SJCRH30 (cell line): ENCODE measurements at places on chromosomes 7 and 10. TPM values are rescaled to one million over a fixed set of nuclear protein-coding genes. Genes with fewer than 3 reads are reported as not detected.

GPRIN2 gene
- not detected in 2 replicates for total RNA-seq

PNLIPRP1 gene
- total RNA-seq, result not detected in 2 replicates

CDHR3 gene
- 0.91 and 1.5 TPM in 2 replicates for total RNA-seq

UPF2 gene
- total RNA-seq, result 21.8 and 22.9 TPM in 2 replicates

SUN3 gene
- not detected in 2 replicates for total RNA-seq

- DNase-seq, result peak; percentile 62
- H3K27me3 ChIP-seq, result no peaks in the 10 kb centered on the region; the same call in 1 of the 2 replicates
- no peak overlapping the region for H3K4me3 ChIP-seq
- H3K36me3 ChIP-seq, result no peaks in the 10 kb centered on the region; the same call in 1 of the 2 replicates
- peaks cover 9% of the 10 kb centered on the region for H3K4me1 ChIP-seq
These were observed 7.6 kb upstream of the GRID2IP start for GRCh38 chr7:6558837-6559236.

DNA sequence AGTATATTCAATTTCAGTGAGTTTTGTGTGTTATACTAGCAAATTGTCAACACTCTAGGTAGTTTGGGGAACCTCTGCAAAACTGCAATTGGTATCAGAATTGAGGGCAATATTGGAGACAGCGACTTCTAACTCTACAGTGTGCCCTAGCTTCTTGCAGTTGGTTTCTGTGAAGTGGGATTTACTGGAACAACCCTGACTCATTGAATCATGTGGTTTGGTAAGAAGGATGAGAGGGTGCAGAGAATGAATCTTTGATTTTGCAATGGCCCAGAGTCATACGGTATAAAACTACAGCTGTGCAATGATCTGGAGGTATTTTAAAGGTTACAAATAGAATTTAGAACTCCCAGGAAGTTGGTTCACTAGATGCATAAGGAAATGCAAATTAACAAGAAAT, 129.1 kb upstream of the PPP1R3A start:
- peak overlapping the region; percentile 51 for H3K4me3 ChIP-seq
- no peaks in the 10 kb centered on the region for H3K27me3 ChIP-seq
- peak overlapping the region; percentile 68 for H3K27ac ChIP-seq
- DNase-seq, result peak; percentile 51

- no peaks in the 10 kb centered on the region for H3K4me1 ChIP-seq
- DNase-seq, result no peak
- H3K4me3 ChIP-seq, result no peak overlapping the region
- no peaks in the 10 kb centered on the region for H3K27me3 ChIP-seq
These were observed 20.8 kb downstream of the WIPI2 start for GRCh38 chr7:5210751-5211338.

DNA sequence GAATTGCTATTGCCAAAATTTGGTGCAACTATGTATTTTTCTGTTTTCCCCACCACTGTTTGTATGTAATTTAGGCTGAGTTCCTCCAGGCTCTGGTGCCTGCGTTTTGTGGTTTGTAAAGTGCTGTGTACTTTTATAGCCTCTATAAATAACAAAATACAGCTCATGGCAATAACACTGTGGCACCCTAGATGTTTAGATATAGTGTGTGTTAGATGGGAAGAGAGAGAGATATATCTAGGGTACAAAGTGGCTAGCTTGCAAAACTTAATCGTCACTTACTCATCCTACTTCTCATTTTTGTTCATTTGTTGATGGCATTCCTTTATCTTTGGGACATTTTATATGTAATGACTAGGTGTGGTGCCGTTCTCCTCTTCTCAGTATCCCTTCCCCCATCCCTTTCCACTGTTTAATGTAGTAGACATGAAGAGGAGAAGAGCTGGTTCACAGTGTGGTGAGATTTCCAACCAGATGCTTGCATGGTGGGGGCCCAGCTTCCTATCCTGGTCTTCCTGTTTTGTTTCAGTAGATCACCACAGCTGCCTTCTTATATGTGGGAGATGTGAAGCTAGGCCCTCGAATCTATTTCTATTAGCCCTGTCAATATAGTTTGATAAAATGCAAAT, 115.0 kb downstream of the SND1 start:
- no peak overlapping the region for H3K27ac ChIP-seq
- no peak overlapping the region for H3K4me3 ChIP-seq
- H3K36me3 ChIP-seq, result 0 out of 2 replicates have a peak, but pooled peaks cover 3% of the 10 kb centered on the region

- no peak for DNase-seq
- peaks cover 33% of the 10 kb centered on the region for H3K27me3 ChIP-seq
- no peaks in the 10 kb centered on the region for H3K4me1 ChIP-seq
- H3K36me3 ChIP-seq, result no peaks in the 10 kb centered on the region
These were observed 259.3 kb upstream of the SHH start for GRCh38 chr7:156071612-156072011.

DNA sequence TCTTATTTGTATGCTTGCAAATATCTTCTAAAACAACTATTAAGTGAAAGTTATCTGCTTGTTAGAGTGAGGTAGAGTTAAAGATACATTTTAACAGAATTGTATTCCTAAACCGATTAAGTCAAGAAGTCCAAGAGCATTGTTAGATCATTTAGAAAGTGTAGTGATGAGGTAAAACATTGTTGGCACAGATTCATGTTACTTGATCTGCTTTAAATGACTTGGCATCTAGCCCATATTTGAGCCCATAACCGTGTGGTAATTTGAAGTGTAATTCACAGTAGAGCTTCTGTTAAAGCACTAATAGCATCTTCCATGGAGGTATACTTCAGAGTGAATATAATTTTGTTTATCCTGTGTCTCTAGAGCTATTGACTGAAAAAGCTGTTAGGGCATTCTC, 62.1 kb downstream of the PTEN start:
- H3K36me3 ChIP-seq, result no peaks in the 10 kb centered on the region
- no peak overlapping the region for H3K4me3 ChIP-seq
- DNase-seq, result peak; percentile 6
- no peaks in the 10 kb centered on the region for H3K27me3 ChIP-seq
- no peak overlapping the region for H3K27ac ChIP-seq

- H3K27me3 ChIP-seq, result no peaks in the 10 kb centered on the region
- no peak for DNase-seq
- H3K4me1 ChIP-seq, result no peaks in the 10 kb centered on the region
- no peak overlapping the region for H3K4me3 ChIP-seq
These were observed 16.8 kb downstream of the DLD start for GRCh38 chr7:107907790-107908189.

- no peak overlapping the region for H3K4me3 ChIP-seq
- no peaks in the 10 kb centered on the region for H3K4me1 ChIP-seq
- H3K27ac ChIP-seq, result no peak overlapping the region
These were observed 67.8 kb downstream of the ABI1 start for GRCh38 chr10:26792758-26793495.

DNA sequence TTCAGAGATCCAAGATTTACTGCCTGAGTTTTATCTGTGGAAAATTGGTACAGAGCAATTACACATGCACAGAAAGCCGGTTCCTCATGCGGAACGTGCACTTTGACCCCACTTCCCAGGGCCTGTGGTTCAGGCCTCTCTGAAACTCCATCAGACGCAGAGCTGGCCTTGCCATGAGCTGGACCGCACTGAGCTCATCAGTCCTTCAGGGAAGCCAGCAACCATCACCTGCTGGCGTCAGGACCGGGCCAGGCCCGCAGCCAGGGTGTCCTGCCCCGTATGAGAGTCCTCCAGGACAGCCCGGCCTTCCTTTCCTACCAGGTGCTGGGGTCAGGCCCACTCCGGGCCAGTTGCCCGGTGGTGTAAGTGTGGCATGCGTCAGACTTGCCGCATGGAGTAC, 446.5 kb upstream of the FOXK1 start:
- H3K4me1 ChIP-seq, result no peaks in the 10 kb centered on the region
- no peak for DNase-seq
- no peaks in the 10 kb centered on the region for H3K36me3 ChIP-seq

GRCh38 chr7:120180221-120180620, 92.8 kb upstream of the KCND2 start:
- H3K27me3 ChIP-seq, result 0 out of 2 replicates have a peak, but pooled peaks cover 2% of the 10 kb centered on the region
- no peak for DNase-seq
- no peak overlapping the region for H3K27ac ChIP-seq
- H3K4me3 ChIP-seq, result no peak overlapping the region

DNA sequence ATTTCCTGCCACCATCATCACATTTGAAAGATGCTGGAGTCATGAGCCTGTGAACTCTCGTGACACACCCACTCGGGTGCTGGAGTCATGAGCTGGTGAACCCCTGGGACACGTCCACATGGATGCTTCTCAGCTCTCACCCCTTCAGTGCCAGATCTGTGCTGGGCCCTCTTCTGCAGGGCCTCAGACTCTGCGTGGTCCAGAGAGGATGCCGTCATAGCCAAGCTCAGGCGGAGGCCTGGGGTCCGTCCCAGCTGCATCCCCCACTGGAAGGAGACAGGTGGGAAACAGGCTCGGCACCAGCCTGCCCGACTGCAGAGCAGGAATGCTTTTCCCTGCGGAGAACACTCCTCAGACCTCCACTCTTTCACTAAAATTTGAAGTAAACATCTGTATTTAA, 156.5 kb upstream of the PPP2R2D start:
- no peaks in the 10 kb centered on the region for H3K27me3 ChIP-seq
- no peaks in the 10 kb centered on the region for H3K4me1 ChIP-seq
- no peaks in the 10 kb centered on the region for H3K36me3 ChIP-seq
- no peak overlapping the region for H3K27ac ChIP-seq
- H3K4me3 ChIP-seq, result no peak overlapping the region

- peaks cover 20% of the 10 kb centered on the region for H3K4me1 ChIP-seq
- H3K27ac ChIP-seq, result no peak overlapping the region
- no peak overlapping the region for H3K4me3 ChIP-seq
- H3K27me3 ChIP-seq, result no peaks in the 10 kb centered on the region
- DNase-seq, result no peak
These were observed 6.8 kb upstream of the RASSF4 start for GRCh38 chr10:44952779-44953231.

GRCh38 chr10:46288601-46289206, 1.9 kb downstream of the ANTXRL start:
- H3K4me3 ChIP-seq, result no peak overlapping the region
- no peak overlapping the region for H3K27ac ChIP-seq
- no peaks in the 10 kb centered on the region for H3K27me3 ChIP-seq
- no peaks in the 10 kb centered on the region for H3K4me1 ChIP-seq
- no peak for DNase-seq

DNA sequence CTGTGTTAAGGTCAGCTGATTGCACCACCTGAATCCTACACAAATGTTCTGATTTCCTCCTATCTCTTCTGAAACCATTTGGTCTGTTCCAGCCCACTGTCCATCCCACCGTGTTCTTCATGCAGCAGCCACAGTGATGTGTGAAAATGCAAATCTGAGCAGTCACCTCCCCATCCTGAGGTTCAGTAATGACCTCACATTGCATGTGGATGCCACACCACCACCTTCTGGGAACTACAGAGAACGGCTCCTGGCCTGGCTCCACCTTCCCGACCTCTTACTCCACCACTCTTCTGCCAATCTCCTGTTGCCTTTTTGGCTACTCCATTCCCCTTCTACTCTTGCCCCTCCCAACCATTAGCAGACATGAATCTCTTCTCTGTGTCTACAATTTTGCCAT, 244.4 kb downstream of the TNS3 start:
- peaks cover 23% of the 10 kb centered on the region for H3K4me1 ChIP-seq
- no peaks in the 10 kb centered on the region for H3K27me3 ChIP-seq
- H3K27ac ChIP-seq, result no peak overlapping the region
- H3K4me3 ChIP-seq, result no peak overlapping the region
- DNase-seq, result no peak
- peaks cover 38% of the 10 kb centered on the region for H3K36me3 ChIP-seq

DNA sequence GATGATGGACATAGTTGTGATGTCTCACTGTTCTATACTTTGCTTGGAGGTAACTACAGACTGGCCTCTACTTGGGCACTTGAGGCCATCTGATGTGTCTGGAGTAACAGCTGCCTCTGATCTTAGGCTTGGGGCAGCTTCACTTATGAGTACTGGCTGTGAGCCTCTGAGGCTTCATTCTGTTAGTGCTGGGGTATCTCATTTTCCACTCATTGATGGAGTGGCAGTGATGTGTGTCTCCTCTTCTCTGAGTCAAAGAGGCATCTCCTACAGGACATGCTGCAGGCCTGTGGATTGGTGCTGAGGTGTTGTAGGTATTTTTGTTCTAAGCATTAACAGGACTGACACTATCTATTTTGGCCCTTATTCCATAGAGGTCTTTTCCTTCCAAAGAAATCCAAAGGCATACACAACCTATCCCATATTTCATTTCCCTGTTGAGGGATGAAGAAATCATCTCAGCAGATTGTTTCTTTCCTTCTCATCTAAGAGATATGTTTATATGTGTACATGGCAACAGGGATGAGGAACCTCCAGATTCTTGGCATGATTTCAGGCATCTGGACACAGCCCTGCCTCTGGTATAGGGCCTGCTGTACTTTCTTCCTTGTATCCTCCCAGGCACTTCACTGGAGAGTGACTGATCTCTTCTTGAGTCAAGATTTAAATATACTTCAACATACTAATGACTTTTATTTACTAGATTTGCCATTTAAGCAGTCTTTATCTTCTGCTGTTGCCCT, 65.7 kb upstream of the NOBOX start:
- no peak for DNase-seq
- H3K27ac ChIP-seq, result no peak overlapping the region
- H3K4me1 ChIP-seq, result no peaks in the 10 kb centered on the region
- H3K36me3 ChIP-seq, result no peaks in the 10 kb centered on the region
- no peaks in the 10 kb centered on the region for H3K27me3 ChIP-seq
- H3K4me3 ChIP-seq, result no peak overlapping the region

DNA sequence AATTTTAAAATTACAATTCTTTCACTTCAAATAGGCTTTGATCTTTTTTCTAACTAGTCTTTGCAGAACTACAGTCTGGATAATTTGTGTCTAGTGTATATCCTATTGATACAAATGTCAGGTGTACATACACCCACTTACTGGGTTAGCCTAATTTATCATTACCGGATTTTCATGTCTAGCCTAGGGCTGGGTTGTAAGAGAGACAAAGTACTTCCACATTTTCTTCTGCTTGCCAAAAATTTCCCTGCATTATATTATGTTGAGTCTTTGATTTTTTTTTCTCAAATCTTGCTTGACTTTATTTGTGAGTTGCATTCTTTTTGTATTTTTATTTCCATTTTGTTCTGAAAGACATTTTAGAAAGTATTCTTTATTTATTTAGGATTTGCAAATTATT, 284.8 kb upstream of the FZD8 start:
- DNase-seq, result no peak
- H3K27ac ChIP-seq, result no peak overlapping the region
- peaks cover 29% of the 10 kb centered on the region for H3K4me1 ChIP-seq
- H3K36me3 ChIP-seq, result no peaks in the 10 kb centered on the region
- H3K4me3 ChIP-seq, result no peak overlapping the region

- peaks cover 17% of the 10 kb centered on the region for H3K36me3 ChIP-seq
- peak; percentile 97 for DNase-seq
- peak overlapping the region; percentile 14 for H3K4me3 ChIP-seq
- H3K27ac ChIP-seq, result peak overlapping the region; percentile 20
- no peaks in the 10 kb centered on the region for H3K27me3 ChIP-seq
- peaks cover 8% of the 10 kb centered on the region for H3K4me1 ChIP-seq
These were observed 39.8 kb downstream of the MAD1L1 start for GRCh38 chr7:2192831-2193534.

DNA sequence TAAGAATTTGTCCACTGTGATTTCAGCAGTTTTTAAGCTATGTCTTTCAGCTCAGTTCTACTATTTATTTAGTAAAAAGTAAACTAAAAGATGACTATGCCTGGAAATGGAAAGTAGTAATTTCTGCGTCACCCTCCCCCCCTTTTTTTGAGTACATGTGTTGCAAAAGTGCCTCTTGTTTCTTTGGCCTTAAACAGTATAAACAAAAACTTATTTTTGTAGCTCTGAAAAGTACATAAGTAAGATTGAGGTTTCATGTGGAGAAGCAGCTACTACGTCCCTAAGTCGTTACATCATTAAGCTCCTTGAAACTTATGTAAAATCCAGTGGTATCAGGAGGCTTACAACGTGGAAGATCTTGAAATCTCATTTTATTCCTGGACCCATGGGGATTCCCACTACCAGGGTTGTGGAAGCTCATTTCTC, 46.3 kb upstream of the HBP1 start:
- H3K36me3 ChIP-seq, result no peaks in the 10 kb centered on the region
- no peaks in the 10 kb centered on the region for H3K4me1 ChIP-seq
- H3K4me3 ChIP-seq, result no peak overlapping the region
- no peaks in the 10 kb centered on the region for H3K27me3 ChIP-seq
- no peak overlapping the region for H3K27ac ChIP-seq
- DNase-seq, result no peak
